ENCODE measurements at places on chromosomes 16 and 17.
A peak's percentile ranks its signal among the peaks of the same experiment; 100 is the strongest.

- no peak for DNase-seq
These were observed 6.9 kb downstream of the RARA start for GRCh38 chr17:40315678-40316570.

DNA sequence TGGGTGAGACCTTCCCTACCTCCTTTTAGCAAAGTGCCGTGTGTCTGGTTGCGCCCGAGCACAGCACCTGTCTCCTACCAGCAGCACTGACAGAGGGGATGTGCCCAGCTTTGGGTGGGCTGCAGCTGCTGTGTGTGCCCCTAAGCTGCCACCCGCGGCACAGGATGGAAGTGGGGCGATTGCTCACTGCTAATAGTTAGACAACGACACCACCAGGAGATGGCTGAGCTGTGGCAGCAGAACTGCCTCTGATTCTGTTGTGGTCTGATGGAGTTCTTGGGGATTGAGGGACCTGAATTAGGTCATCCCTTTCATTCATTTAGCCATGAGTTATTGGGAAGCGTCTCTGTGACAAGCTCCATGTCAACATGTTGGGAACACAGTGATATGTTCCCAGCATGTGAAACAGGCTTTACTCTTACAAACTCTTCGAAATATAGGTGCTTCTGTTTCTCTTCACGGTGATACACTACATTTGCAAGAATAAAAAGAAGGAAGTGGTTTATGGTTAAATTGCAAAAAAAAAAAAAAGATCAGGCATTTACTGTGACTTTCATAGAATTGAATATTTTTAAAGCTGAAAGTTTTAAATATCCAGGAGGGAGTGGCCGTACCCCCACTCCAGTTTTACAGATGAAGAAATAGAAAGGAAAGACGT, 184.4 kb downstream of the MAF start:
- no peak for DNase-seq

DNA sequence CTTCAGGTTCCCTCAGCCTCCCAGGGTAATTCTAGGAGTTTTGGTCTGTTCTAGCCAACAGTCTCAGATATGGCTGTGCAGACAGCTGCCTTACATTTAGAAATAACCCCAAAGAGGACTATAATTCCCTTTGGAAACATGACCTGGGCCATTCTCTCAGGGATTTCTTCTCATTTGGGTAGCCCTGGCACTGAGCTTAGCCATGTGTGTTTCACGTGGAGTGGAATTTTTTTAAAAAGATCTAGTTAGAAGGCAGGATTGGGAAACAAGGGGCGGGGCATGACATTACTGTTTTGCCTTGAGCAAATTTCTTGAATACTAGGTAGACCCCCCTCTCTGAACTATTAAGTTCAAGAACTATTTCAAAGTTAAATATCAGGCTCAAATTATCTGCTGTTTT, 29.6 kb upstream of the MRC2 start:
- DNase-seq = no peak

- no peak for DNase-seq
These were observed 189.3 kb downstream of the IRF8 start for GRCh38 chr16:86088287-86088686.

DNA sequence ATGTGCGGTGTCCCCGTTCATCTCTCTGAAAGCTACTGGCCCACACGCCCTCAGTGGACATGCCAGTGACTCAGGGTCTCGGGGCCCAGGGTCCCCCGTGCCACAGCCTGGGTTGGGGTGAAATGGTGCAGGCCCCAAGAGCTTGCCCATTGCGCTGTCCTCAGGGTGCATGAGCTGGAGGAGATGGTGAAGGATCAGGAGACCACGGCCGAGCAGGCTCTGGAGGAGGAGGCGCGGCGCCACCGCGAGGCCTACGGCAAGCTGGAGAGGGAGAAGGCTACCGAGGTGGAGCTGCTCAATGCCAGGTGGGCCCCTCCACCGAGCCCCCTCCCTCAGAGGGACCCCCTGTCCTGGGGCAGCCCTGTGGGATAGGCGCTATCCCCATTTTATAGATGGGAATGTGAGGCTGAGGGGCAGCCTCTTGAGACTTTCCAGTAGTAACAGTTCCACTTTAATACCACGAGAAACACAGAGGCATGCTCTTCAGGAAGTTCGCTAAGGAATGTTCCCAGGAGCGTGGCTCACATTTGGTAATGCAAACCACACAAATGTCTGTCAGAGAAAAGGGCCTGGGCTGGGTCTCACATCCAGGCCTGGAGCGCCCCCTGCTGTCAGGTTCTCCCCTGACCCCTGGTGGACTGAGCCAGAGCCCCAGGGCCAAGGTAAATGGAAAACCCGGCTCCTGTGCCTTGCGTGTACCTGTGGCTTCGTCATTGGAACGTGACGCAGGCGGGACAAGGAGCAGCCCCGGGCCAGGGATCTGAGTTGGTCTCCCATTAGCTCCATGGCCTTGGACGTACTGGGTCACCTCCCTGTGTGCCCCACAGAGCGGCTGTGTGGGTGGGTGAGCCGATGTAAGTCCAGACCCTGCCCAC, 133.7 kb downstream of the RAB11FIP4 start:
- DNase-seq = peak; percentile 77

- no peak for DNase-seq
These were observed 18.4 kb downstream of the SOX9 start for GRCh38 chr17:72139212-72139611.

DNA sequence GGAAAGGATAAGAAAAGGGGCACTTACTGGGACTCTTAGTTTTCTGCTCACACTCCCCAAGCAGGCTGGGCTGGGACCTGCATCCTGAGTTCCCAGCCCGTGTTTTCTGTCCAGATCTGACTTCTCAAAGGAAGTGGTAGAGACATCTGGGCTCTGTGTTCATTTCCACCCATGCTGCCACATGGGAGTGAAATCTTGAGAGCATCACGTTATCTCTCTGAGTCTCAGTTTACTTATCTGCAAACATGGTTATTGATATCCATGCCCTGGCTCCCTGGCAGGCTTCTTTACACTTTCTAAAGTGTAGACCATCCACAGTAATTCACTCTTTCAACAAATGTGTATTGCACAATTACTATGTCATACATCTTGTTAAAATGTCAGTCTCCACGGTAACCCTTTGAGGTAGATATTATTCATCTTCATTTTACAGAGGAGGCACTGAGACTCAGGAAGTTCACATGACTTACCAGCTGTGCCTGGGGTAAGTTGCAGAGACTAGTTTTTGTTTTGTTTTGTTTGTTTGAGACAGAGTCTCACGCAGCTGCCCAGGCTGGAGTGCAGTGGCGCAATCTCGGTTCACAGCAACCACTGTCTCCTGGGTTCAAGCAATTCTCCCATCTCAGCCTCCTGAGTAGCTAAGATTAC, 3.4 kb downstream of the ZNF688 start:
- DNase-seq = peak; percentile 37

- DNase-seq = no peak
These were observed 19.7 kb downstream of the DHRS7B start for GRCh38 chr17:21146362-21147015.

- no peak for DNase-seq
These were observed 14.2 kb downstream of the C16orf82 start for GRCh38 chr16:27080895-27081294.

- DNase-seq = no peak
These were observed 166.8 kb upstream of the TBX2 start for GRCh38 chr17:61232871-61233270.

- DNase-seq = no peak
These were observed at the start of gene SLC6A2 for GRCh38 chr16:55655897-55656681. SLC6A2 (plus strand) TSS chr16:55655988; CDS start chr16:55656695, 707 bp downstream.

GRCh38 chr17:51036084-51036483, 84.6 kb downstream of the SPAG9 start:
- no peak for DNase-seq

GRCh38 chr16:50841081-50841886, 99.4 kb downstream of the CYLD start:
- peak; percentile 4 for DNase-seq

DNA sequence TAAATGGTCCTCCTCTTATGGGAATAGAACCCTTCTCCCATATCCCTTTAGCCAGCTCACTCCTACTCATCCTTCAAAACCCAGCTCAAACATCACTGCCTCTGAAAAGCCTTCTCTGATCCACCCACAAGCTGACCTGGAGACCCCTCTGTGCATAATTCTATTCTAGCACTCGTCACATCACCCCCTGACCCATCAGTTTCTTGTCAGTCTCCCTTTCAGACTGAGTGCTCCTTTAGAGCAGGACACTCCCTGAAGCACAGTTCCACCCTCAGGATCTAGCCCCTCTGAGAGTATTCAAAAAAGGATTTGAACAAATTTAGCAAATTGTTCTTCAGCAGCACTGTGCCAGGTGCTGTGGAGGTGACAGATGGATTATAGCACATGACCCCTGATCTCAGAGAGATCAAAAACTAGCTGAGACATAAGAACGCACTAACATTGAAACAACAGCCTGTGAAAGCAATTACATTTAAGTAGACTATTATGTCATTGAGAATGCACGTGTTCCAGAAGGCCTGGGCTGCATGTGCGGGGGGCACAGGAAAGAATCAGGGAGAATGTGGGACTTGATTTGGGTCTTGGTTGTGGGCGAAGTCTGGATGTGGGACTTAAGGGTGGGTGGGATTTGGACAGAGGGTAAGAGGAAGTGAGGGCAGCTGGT, 43.5 kb downstream of the MRPS23 start:
- DNase-seq = no peak

DNA sequence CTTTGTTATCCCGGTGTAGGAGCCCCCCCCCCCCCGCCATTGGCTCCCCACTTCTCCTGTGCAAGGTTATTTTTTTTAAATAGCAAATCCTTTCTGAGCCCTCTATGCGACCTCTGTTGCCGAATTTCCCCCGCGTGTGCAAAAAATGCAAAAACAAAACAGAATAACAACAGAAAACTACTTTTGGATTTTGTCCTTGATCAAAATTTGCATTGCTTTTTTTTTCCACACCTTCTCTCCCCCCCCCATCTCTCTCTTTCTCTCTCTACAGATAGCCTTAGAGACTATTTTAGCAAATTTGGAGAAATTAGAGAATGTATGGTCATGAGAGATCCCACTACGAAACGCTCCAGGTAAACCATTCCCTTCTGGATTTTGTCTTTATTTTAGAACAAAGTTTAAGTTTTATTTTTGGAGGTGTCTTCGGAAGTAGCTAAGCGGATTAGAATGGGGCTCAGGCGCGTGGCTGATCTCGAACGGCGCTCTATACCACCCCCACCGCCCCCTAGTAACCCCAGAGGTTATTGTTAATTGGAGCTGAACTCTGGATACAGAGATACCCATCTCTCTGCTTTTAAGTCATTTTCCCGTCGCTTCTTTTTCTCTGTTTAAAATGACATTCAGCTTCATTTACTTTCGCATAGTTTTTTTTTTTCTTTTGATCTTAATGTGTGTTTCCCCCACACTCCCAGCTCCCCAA, 1.0 kb downstream of the MSI2 start:
- peak; percentile 8 for DNase-seq

DNA sequence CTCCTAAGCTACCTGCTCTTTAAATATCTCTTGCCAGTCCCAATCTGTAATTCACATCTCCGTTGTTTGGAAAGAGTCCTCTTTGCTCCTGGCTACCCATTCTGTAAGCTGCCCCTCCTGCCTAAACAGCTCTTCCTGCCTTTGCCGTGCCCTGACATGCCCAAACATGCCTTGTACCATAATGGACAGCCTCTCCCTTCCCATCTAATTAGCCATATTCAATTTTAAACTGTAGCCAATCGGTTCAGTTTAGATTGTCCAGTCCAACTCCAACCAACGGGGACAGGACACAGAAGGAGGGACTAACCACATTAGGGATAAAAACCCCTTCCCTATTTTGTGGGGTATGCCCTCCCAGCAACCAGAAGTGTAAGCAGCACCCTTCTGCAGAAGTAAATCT, 30.6 kb upstream of the CLEC3A start:
- no peak for DNase-seq

DNA sequence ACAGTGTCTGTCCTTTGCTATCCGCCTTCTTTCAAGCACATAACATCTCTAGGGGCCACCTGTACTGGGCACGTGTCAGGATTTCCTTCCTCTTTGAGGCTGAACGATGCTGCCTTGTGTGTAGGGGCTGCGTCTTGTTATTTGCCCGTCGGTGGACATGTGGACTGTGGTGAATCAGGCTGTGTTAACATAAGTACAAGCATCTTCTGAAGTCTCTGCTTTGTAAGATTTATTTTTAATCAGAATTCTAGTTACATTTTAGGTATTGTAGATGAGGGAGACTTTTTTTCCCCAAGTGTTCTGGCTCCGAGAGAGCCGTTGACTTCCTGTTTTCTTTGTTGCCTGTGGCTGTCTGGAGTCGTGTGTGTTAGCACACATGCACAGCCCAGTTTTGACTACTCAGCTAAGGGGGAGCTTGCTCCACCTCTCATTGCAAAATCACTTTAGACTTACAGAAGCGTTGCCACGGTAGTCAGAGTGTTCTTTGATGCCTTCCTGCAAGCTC, 26.1 kb downstream of the SPG7 start:
- peak; percentile 17 for DNase-seq

- no peak for DNase-seq
These were observed 9.8 kb downstream of the CA5A start for GRCh38 chr16:87926246-87927194.

GRCh38 chr17:19763416-19763815, 15.3 kb upstream of the ALDH3A1 start:
- no peak for DNase-seq

- no peak for DNase-seq
These were observed 1.7 kb downstream of the USB1 start for GRCh38 chr16:58002936-58003335.

GRCh38 chr17:77225265-77225664, 84.5 kb downstream of the SEC14L1 start:
- no peak for DNase-seq

- DNase-seq = no peak
These were observed 25.4 kb downstream of the ZNRF1 start for GRCh38 chr16:75024182-75024581.

GRCh38 chr17:82931699-82932517, 92.1 kb upstream of the ZNF750 start:
- no peak for DNase-seq
